ENCODE measurements at places on chromosomes 1 and 21. TPM values are rescaled to one million over a fixed set of nuclear protein-coding genes. Genes with fewer than 3 reads are reported as not detected.

GRCh38 chr1:152035539-152036266, 1.1 kb downstream of the S100A11 start:
- no peak for DNase-seq

GRCh38 chr1:232474826-232475225, 155.1 kb downstream of the SIPA1L2 start:
- DNase-seq = no peak

- no peak for DNase-seq
These were observed 11.7 kb downstream of the KIF26B start for GRCh38 chr1:245166471-245166885.

DNA sequence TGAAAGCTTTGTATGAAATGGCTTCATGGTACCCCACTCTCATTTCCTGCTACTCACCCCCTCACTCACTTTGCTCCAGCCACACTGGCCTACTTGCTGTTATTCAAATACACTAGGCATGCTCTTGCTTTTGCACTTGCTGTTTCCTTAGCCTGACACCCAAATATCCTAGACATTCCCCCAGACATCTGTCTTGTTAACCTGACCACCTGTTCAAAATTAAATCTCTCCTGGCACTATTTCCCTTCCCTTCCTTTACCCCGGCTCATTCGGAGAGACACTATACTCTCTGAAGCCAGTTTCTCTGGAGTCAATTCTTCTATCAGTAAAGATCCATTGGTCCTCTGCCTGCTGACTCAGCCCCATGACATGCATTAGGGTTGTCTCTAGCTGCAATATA, 306.0 kb upstream of the SGIP1 start:
- DNase-seq = no peak

AK5 gene
- not detected for total RNA-seq

LMOD1 gene
- not detected for total RNA-seq

AMY1B gene
- total RNA-seq = not detected

All from natural killer cell treated with Interleukin-12 subunit alpha and Interleukin-12 subunit beta and Interleukin-15 and Interleukin-18, amount 100 ng/mL, for 72 hours (primary cell).